ENCODE measurements at places on chromosomes 2 and 18. TPM values are rescaled to one million over a fixed set of nuclear protein-coding genes. Genes with fewer than 3 reads are reported as not detected.
A peak's percentile ranks its signal among the peaks of the same experiment; 100 is the strongest.

Gene CNNM4
- 10.7 TPM for total RNA-seq

GRCh38 chr2:156663757-156664409, 227.7 kb downstream of the GPD2 start:
- no peak overlapping the region for H3K27ac ChIP-seq
- no peaks in the 10 kb centered on the region for H3K27me3 ChIP-seq
- no peak for DNase-seq
- no peaks in the 10 kb centered on the region for H3K4me1 ChIP-seq
- H3K4me3 ChIP-seq = no peak overlapping the region
- peaks cover 8% of the 10 kb centered on the region for H3K36me3 ChIP-seq

Gene GCKR
- total RNA-seq = 2.0 TPM

Gene CTNNA2
- 10.2 TPM for total RNA-seq

Gene IFIH1
- 6.6 TPM for total RNA-seq

DNA sequence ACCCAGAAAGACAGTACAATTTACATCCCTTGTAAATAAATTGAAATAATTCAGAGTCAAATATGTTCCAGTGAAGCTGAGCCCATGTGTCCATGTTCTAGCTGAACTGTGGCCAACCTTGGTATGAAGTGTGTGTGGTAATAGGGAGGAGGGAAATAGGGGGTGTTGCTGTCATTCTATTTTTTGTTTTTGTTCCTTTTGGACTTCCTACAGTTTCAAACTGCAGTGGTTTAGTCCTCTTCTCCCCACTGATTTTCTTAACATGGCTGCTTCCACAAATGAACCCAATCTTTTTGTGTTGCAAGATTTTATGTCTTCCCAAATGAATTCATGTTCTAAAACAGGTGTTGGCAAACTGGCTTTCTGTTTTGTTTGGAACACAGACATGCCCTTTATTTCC, 156.9 kb downstream of the CCBE1 start:
- no peak overlapping the region for H3K4me3 ChIP-seq
- no peak for DNase-seq
- H3K36me3 ChIP-seq = no peaks in the 10 kb centered on the region
- peaks cover 18% of the 10 kb centered on the region for H3K27me3 ChIP-seq
- H3K27ac ChIP-seq = no peak overlapping the region
- H3K4me1 ChIP-seq = no peaks in the 10 kb centered on the region

DNA sequence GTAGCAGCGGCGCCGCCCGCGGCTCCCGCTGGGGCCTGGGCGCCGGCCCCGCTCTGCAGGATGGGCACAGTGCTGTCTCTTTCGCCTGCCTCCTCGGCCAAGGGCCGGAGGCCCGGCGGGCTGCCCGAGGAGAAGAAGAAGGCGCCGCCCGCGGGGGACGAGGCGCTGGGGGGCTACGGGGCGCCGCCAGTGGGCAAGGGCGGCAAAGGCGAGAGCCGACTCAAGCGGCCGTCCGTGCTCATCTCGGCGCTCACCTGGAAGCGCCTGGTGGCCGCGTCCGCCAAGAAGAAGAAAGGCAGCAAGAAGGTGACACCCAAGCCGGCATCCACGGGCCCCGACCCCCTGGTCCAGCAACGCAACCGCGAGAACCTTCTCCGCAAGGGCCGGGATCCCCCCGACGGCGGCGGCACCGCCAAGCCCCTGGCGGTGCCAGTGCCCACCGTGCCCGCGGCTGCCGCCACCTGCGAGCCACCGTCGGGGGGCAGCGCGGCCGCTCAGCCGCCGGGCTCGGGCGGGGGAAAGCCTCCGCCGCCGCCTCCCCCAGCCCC, 369 bp downstream of the CDK5R2 start:
- peaks cover 20% of the 10 kb centered on the region for H3K4me1 ChIP-seq
- H3K27me3 ChIP-seq = peaks cover 73% of the 10 kb centered on the region
- no peak overlapping the region for H3K4me3 ChIP-seq
- DNase-seq = no peak
- no peak overlapping the region for H3K27ac ChIP-seq

- H3K4me3 ChIP-seq = no peak overlapping the region
- no peaks in the 10 kb centered on the region for H3K27me3 ChIP-seq
- H3K36me3 ChIP-seq = peaks cover 16% of the 10 kb centered on the region
- no peak for DNase-seq
These were observed 19.3 kb downstream of the HNMT start for GRCh38 chr2:137983581-137983980.

DNA sequence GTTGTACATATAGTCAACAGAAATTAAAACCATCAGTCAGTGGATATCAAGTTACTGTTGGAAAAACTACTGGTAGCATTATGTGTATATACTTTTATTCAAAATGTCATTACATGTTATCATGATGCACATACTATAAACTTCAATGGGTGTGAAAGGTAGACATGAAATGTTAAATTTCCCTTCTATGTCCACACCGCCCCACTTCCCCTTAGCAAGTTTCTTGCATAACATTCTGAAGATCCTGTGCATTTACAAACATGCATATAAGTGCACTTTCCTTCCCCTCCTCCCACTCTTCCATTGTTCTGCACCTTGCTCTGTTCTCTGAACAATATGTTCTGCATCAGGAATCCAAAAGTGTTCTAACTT, 16.6 kb upstream of the HK2 start:
- no peak for DNase-seq
- H3K4me3 ChIP-seq = no peak overlapping the region
- H3K36me3 ChIP-seq = no peaks in the 10 kb centered on the region

Gene TRIM54
- total RNA-seq = not detected

- DNase-seq = no peak
- H3K27me3 ChIP-seq = peaks cover 63% of the 10 kb centered on the region
- H3K27ac ChIP-seq = no peak overlapping the region
- H3K4me3 ChIP-seq = peak overlapping the region; percentile 77
These were observed 1.4 kb downstream of the CYS1 start for GRCh38 chr2:10078704-10079265.

Gene PRSS56
- not detected for total RNA-seq

DNA sequence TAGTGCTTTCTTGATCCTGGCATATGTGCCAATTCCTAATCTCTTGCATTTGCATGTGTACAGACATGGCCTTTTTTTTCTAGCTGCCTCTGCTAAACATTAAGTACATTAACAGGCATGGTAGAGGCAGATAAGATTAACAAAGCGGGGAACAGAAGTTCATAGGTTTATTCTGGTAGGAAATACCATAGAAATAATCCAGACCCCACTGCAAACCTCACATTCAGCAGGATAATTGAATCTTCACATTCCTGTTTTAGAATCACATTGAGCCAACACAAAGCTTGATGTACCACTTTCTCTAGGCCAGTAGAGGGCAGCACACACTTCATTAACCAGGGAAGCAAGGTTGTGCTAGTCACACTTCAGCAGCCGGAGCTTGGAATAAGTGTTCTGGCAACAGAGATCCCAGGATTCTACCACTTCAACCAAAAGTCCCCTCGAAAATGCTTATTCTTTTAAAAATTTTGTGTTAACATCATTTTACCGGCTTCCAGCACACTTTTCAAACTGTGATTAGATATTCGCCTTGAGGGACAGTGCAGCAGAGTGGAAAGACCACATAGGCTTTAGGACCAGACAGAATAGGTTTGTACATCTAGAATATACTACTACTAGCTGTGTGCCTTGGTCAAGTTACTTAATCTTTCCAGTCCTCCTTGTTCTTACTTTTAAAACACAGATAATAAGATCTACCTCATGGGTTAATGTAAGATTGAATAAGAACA, 420.2 kb upstream of the CHST9 start:
- H3K36me3 ChIP-seq = no peaks in the 10 kb centered on the region
- H3K27me3 ChIP-seq = no peaks in the 10 kb centered on the region
- peaks cover 9% of the 10 kb centered on the region for H3K4me1 ChIP-seq
- H3K4me3 ChIP-seq = no peak overlapping the region
- DNase-seq = peak; percentile 31
- H3K27ac ChIP-seq = no peak overlapping the region

GRCh38 chr18:13271302-13271911, 52.8 kb downstream of the LDLRAD4 start:
- no peak overlapping the region for H3K27ac ChIP-seq
- H3K27me3 ChIP-seq = peaks cover 22% of the 10 kb centered on the region
- DNase-seq = no peak
- H3K4me1 ChIP-seq = peaks cover 3% of the 10 kb centered on the region
- H3K36me3 ChIP-seq = no peaks in the 10 kb centered on the region

Gene CAPN14
- total RNA-seq = 0.50 TPM

DNA sequence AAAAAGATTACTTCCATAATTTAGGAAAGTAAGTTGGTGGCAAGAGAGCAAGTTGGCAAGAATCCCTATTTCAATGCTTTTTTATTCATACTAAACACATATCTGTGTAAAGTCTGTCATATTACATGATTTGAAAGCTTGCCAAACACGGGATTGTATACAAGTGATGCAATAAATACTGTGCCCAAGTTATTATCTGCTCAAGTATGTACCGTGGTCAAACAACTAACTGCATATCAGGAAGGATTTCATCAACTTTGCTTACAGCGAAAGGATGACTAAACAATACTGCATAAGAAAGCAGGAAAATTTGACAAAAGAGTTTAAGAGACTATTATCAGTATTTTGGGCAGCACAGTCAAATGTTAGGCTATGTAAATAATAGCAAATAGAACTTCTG, 69.6 kb upstream of the SCN1A start:
- peaks cover 1% of the 10 kb centered on the region for H3K4me1 ChIP-seq
- H3K27me3 ChIP-seq = no peaks in the 10 kb centered on the region
- H3K36me3 ChIP-seq = peaks cover 12% of the 10 kb centered on the region
- no peak for DNase-seq
- H3K4me3 ChIP-seq = no peak overlapping the region

Gene LGALSL
- total RNA-seq = 22.6 TPM

DNA sequence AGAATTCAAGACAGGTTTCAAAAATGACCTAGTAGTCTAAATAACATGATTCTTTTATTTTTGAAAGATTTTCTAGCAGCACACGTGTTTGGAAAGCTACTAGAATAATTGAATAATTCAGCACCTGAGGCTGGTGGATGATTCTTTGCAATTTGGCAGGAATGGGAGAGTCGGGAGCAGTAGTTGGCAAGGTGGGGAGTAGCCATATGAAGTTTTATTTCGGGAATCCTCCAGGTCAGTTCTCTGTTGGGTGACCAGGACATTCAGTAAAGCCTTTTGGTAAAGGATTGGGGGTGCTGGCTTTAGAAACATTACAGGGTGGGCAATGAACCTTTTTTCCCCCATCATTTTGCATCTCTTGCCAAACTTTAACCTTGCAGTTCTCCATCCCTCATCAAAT, 75.0 kb upstream of the LYPD6B start:
- peaks cover 10% of the 10 kb centered on the region for H3K36me3 ChIP-seq
- no peaks in the 10 kb centered on the region for H3K27me3 ChIP-seq
- no peak overlapping the region for H3K27ac ChIP-seq
- DNase-seq = no peak

- H3K27ac ChIP-seq = no peak overlapping the region
- H3K36me3 ChIP-seq = no peaks in the 10 kb centered on the region
- no peak for DNase-seq
- H3K27me3 ChIP-seq = no peaks in the 10 kb centered on the region
These were observed 38.3 kb upstream of the EPB41L3 start for GRCh38 chr18:5582076-5582475.

- no peak overlapping the region for H3K27ac ChIP-seq
- no peak overlapping the region for H3K4me3 ChIP-seq
- no peaks in the 10 kb centered on the region for H3K27me3 ChIP-seq
- DNase-seq = no peak
- peaks cover 25% of the 10 kb centered on the region for H3K4me1 ChIP-seq
These were observed 6.0 kb downstream of the SEPTIN10 start for GRCh38 chr2:109607766-109608165.

Gene ALMS1
- 40.8 TPM for total RNA-seq

Gene CIB4
- total RNA-seq = not detected

Gene CDCA7
- total RNA-seq = 19.3 TPM

- H3K27me3 ChIP-seq = no peaks in the 10 kb centered on the region
- H3K36me3 ChIP-seq = no peaks in the 10 kb centered on the region
- DNase-seq = no peak
- no peak overlapping the region for H3K27ac ChIP-seq
These were observed 167.9 kb downstream of the CBLN2 start for GRCh38 chr18:72376256-72376655.

DNA sequence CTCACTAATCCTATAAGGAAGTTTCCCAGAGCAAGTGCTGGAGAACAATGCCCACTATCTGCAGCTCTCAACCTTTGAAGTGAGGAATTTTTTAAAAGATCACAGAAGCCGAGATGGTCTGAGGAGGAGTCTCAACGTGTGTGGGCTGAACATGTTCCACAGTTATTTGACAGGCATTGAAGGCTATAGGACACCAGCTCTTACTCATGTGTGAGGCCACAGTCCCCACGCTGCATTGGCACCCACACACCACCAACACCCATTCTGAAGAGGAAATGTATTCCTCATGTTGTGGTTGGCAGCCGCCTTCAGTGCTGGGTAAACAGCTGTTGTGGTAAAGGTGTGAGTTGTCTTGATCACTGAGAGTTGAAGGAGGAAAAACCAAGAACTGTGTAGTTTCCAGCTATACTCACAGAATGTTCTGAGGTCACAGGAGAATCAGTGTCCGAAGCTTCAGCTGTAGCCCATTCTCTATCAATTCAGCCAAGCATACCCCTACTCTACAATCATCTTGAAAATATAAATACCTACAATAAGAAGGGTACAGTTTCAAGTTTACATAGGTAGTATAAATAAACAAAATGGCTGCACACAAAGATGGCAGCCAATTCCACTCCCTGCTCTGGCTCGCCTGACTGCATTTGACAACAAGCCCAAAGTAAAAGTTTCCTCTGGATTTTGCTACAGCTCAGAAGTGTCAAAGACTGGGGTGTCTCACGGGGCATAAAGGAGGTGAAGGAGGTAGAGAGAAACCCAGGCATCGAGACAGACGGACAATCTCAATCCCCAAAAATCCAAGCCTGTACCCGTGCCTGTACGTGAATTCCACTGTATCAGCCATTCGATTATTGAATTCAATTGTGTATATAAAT, 12.1 kb downstream of the CD226 start:
- DNase-seq = no peak
- no peaks in the 10 kb centered on the region for H3K36me3 ChIP-seq
- H3K27me3 ChIP-seq = no peaks in the 10 kb centered on the region
- H3K27ac ChIP-seq = no peak overlapping the region
- no peaks in the 10 kb centered on the region for H3K4me1 ChIP-seq
- no peak overlapping the region for H3K4me3 ChIP-seq

GRCh38 chr2:239548451-239548871, 147.6 kb upstream of the HDAC4 start:
- H3K36me3 ChIP-seq = no peaks in the 10 kb centered on the region
- no peak overlapping the region for H3K4me3 ChIP-seq
- H3K27ac ChIP-seq = no peak overlapping the region
- peaks cover 53% of the 10 kb centered on the region for H3K27me3 ChIP-seq
- no peaks in the 10 kb centered on the region for H3K4me1 ChIP-seq
